NCI-H1694 (cell line): ENCODE measurements at places on chromosomes 5 and 9.

- no peak for DNase-seq
Measured at GRCh38 chr9:108933231-108933717, 650 bp downstream of the ELP1 start.

- DNase-seq, result no peak
Measured at GRCh38 chr5:29697785-29698414, 1495.6 kb upstream of the CDH6 start.

DNA sequence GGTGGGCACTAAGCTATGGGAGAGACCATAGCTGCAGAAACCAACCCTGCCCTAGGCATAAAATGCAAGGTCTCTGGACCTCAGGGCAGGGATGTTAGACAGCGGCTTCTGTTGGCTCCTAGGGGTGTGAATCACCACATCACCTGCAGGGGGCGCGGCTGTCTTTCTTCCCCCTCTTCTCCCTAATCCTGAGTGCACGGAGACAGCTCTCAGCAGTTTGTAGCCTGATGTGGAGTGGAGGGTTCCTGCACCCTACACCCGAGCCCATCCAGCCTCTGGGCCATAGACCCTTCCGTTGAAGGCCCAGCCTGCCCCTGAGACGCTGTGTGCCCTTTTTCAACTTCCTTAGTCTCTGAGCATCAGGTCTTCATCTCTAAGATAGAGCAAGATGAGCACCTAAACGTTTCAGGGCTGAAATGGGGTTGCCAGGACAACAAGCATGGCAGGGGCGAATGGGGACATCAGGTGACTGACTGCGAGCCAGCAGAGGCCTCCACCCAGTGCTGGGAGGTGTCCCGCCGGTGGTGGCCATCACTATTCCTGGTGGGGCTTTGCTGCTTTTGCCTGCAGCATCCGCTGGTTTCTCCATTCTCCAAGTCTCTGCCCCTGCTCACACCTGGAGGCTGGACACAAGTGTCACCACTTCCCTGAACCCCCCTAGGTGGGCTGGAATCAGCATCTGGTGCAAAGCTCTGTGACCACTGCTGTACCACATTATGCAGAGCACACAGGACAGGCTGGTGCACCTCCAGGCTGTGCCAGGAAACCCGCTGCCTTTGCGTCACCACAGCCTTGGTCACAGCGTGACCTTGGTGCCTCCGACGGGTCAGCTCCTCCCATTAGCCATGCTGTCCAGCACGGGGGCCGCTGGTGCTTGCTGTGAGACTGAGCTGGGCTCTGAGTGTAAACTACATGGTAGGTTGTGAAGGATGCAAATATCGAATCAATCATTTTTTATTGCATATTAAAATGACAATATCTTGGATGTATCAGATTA, 2.5 kb upstream of the SEC16A start:
- peak; percentile 85 for DNase-seq

GRCh38 chr5:142568283-142568995, 117.5 kb downstream of the FGF1 start:
- DNase-seq, result no peak

- no peak for DNase-seq
Measured at GRCh38 chr5:90472783-90473395, 1.7 kb downstream of the MBLAC2 start.

DNA sequence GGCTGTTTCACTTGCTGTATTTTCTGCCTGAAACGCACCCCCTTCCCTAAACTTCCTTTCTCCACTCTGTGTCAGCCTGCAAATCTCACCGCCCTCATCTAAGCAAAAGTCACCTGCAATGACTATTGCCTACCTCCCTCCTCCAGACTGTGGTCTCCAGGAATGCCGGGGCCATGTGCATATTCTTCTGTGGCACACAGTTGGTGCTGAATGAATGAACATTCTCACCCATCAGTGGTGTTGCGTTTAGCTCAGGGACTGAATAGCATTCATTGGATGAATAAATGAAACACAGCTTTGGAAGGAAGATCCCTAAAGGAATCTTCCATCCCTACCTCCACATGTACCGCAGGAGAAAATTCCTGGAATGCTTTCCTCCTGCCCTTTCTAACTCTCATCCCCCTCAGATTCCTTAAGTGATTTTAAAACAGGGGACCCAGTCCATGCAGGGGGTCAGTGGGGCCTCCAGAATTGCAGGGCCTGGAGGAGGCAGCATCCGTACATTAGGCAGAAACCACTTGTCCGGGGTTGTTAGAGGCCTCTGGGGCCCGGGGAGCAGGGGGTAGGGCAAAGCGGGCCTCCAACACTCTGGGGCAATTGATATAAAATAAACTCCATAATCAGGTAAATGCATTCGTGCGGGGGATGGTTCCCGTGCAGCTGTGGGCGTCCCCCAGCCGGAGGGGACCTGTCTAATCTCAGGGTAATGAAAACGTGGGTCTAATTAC, 28.3 kb upstream of the PTGS1 start:
- no peak for DNase-seq

DNA sequence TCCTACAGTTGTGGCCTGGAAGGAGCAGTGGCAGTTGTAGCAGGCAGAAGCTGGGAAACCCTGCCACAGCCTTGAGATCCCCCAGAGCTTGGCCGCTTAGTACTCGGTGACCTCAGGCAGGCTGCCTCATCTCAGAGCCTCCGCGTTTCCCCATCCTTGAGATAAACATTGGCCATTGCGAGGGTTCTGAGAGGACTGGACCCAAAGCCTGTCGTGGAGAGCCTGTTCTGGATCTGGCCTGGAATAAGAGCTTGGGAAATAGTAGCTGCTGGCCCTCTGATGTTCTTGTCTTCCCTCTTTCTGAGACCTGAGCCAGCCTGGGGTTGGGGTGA, 1.3 kb downstream of the MIGA2 start:
- DNase-seq, result no peak

DNA sequence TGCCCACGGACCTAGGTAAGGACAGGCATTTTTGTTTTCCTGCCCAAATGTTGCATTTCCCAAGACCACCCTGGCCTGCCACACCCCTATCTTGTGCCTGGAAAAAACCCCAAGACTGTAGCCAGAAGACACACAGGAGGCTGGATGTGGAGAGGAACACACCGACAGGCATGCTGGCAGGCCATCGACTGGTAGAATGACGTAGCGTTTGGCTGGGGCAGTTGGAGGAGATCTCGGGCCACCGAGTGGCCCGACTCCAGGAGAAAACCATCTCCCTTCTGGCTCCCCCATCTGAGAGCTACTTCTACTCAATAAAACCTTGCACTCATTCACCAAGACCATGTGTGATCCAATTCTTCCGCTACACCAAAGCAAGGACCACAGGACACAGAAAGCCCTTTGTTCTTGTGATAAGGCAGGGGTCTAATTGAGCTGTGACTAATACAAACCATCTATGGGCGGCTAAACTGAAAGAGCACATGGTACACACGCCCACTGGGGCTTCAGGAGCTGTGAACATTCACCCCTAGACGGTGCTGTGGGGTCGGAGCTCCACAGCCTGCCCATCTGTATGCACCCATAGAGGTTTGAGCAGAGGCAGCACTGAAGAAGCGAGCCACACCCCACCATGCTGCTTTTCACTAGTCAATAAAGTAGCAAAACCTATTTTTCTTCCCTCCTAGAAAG, 38.9 kb upstream of the N4BP3 start:
- no peak for DNase-seq

- no peak for DNase-seq
Measured at GRCh38 chr9:131739959-131740648, at the start of gene RAPGEF1. Gene RAPGEF1, minus strand, starts transcription at chr9:131740076. Its CDS starts 246 bp downstream, at chr9:131739830.

GRCh38 chr5:38208782-38209378, 49.5 kb upstream of the EGFLAM start:
- DNase-seq, result peak; percentile 33

GRCh38 chr9:130034570-130034969, 8.4 kb downstream of the FNBP1 start:
- DNase-seq, result no peak

DNA sequence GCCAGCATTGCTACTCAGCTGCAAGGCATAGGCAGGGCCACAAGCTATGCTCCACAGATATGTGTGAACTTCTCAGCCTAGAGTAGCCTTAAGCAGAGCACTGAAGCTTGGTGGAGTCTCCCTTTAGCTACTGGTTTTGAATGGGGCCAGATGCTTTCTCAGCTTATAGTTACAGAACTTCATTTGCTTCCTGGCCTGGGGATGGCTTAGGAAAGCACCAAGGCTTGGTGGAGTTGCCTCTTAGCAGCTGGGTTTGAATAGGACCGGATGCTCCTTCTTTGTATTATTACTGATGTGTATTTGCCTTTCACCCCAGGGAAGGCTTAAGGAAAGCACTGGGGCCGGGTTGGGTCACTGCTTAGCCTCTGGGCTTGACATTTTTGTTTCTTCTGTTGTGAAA, 497.8 kb upstream of the SEMA6A start:
- no peak for DNase-seq

GRCh38 chr9:15116130-15116580, 190.9 kb downstream of the TTC39B start:
- no peak for DNase-seq

DNA sequence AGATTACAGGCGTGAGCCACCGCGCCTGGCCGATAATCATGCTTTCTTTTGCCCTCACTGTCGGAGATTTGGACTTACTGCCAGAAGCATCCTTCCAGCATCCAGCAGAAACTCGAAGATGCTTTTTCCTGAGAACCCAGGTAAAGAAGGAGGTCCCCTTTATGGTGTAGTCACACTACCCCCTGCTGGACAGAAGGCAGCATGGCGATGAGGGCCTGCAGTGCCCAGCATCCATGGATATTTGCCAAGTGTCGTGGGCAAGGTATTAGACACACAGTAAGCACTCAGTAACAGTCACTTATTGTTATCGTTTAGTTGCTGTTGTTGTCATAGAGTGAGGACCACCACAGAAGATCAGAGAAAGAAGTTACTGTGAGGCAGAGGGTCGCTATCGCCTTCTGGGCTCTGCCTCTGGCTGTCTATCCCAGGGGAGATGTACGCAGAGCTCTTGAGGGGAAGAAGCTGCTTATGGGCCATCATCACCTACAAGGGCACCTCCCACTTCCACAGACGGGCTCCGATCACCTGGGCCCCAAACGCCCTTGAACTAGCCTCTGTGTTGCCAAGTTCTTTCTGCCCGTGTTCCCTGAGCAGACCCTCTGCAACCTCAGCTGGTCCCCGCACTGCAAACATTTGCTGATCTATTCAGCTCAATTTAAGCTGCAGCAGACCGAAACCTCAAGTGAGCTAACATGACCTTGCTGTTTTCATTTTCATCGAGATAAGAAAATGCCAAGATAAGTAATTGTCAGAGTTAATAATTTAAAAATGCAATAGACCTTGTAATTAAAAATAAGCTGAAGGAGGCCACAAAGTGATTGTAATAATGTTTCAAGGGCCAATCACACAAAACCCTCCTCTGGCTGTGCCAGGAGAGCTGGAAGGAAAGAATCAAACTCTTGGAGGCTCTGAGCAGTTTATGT, 23.9 kb downstream of the C5orf15 start:
- DNase-seq, result peak; percentile 17

DNA sequence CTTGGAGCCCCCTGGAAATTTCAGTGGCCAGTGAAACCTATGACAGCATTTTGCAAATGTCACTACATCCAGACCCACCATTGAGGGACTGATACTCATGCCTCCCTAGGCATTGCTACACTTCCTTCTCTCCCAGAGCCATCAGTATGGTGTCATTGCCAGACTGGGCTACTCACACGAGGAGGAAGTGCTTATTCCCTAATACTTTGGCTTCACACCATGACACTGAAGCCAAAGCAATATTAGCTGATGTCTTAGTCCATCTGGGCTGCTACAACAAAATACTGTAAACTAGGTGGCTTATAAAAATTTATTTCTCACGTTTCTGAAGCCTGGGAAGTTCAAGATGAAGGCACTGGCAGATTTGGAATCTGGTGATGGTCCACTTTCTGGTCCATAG, 22.6 kb downstream of the TRPM3 start:
- no peak for DNase-seq

DNA sequence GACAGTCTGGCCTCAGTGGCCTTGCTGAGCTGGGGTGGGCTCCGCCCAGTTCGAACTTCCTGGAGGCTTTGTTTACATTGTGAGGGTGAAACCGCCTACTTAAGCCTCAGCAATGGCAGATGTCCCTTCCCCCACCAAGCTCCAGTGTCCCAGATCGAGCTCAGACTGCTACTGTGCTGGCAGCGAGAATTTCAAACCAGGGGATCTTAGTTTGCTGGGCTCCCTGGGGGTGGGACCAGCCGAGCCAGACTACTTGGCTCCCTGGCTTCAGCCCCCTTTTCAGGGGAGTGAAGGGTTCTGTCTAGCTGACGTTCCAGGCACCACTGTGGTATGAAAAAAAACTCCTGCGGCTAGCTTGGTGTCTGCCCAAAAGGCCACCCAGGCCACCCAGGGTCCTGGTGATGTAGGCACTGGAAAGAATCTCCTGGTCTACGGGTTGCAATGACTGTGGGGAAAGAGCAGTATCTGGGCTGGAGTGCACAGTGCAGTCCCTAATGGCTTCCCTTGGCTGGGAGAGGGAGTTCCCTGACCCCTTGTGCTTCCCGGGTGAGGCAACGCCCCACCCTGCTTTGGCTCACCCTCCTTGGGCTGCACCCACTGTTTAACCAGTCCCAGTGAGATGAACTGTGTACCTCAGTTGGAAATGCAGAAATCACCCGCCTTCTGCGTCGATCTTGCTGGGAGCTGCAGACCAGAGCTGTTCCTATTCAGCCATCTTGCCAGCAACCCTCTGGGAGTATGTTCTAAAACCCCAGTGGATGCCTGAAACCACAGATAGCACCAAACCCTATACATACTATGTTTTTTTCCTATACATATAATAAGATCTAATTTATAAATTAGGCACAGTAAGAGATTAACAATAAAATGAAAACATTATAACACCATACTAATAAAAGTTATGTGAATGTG, 95.5 kb downstream of the TMEM161B start:
- DNase-seq, result no peak

- no peak for DNase-seq
Measured at GRCh38 chr5:124868676-124869075, 122.2 kb upstream of the ZNF608 start.

GRCh38 chr5:2415678-2416077, 335.8 kb downstream of the IRX2 start:
- no peak for DNase-seq

GRCh38 chr5:126619781-126620180, 19.0 kb downstream of the PHAX start:
- no peak for DNase-seq

DNA sequence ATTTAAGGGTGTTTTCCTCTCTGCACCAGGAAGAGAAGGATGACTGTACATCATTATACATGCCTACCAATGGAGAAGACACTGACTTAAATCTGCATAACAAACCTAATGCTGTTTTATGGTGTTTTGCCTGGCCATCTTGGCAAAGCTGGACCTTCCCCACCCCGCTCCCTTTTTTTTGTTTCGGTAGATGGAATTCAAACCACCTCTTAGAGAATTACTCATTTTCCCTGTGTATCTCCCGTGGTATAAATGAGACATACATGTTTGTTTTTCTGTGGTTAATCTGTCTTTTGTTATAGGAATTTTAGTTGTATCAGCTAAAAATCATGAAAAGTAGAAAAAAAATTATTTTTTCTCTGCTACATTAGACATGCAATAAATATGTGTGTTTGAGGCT, 28.8 kb downstream of the IL12B start:
- DNase-seq, result no peak

- no peak for DNase-seq
Measured at GRCh38 chr9:3346549-3346948, 179.3 kb downstream of the RFX3 start.

DNA sequence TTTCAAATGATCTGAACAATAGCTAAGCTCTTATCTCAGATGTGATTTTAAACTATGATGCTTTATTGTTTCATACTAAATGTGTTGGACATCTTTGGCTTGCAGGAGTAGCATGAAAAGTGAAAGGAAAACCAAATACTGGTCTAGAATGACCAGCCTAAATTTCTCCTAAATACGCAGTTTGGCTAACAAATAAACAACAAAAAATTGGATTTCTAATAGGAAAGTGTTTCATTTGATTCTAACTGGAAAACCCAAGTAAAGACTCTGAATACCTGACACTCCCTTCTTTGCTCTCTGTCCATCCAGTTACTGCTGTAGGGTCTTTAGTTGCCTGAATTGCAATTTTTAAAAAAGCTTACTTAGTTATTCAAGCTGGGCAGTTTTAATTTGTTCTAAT, 111.7 kb upstream of the ACOT12 start:
- no peak for DNase-seq
